A549 (cell line): ENCODE measurements at places on chromosomes 1 and 21. TPM values are rescaled to one million over a fixed set of nuclear protein-coding genes. Genes with fewer than 3 reads are reported as not detected.

LCK gene
- not detected in 3 replicates for polyA plus RNA-seq

DNA sequence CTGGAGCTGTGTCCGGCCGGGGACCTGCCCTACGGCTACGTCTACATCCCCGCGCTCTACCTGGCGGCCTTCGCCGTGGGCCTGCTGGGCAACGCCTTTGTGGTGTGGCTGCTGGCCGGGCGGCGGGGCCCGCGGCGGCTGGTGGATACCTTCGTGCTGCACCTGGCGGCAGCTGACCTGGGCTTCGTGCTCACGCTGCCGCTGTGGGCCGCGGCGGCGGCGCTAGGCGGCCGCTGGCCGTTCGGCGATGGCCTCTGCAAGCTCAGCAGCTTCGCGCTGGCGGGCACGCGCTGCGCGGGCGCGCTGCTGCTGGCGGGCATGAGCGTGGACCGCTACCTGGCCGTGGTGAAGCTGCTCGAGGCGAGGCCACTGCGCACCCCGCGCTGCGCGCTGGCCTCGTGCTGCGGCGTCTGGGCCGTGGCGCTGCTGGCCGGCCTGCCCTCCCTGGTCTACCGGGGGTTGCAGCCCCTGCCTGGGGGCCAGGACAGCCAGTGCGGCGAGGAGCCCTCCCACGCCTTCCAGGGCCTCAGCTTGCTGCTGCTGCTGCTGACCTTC is 412 bp downstream of the GPR25 start:
- DNase-seq = no peak

DNA sequence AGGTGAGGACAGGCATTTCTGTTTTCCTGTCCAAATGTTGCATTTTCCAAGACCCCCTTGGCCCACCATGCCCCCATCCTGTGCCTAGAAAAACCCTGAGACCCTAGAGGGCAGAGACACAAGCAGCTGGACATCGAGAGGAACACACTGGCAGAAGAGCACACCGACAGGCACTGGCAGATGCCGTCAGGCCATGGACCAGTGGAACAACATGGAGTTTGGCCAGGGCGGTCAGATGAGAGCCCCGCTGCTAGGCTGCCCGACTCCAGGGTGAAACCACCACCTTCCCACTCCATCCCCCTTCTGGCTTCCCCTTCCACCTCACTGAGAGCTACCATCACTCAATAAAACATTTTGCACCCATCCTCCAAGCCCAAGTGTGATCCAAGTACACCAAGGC is 438.4 kb downstream of the SIPA1L2 start:
- no peak for DNase-seq

DNA sequence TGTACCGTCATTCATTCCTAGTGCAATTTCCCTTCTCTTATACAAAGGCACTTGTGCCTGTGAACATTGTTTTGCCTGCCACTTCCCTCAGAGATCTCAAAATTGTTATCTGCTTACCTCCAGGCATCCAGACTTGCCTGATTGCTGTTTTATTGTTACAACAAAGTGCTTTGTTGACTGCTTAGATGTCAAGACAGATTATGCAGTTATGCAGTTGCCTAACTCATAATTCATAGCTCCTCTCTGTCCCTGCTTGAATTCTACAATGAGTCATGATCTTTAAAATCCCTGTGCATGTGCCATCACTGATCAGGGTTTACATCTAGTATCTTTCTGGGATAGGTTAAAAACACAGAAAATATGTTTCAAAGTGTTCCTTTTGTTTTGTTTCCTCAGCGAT is 24.5 kb downstream of the CXADR start:
- DNase-seq = peak; percentile 31

AQP10 gene
- polyA plus RNA-seq = not detected in 3 replicates

- DNase-seq = no peak
Observed at GRCh38 chr21:43614839-43615238, 44.4 kb downstream of the HSF2BP start.

GRCh38 chr21:34649400-34649799 is 19.4 kb upstream of the CLIC6 start:
- no peak for DNase-seq
